ENCODE measurements at places on chromosomes 6 and 20. TPM values are rescaled to one million over a fixed set of nuclear protein-coding genes. Genes with fewer than 3 reads are reported as not detected.

PGK2 gene
- total RNA-seq: not detected

PI16 gene
- total RNA-seq: not detected

TPBG gene
- 47.3 TPM for total RNA-seq

C6orf132 gene
- total RNA-seq: 1.9 TPM

RAD21L1 gene
- not detected for total RNA-seq

ADGRB3 gene
- total RNA-seq: not detected

IP6K3 gene
- total RNA-seq: 0.31 TPM
